Epithelial cell of esophagus (primary cell): ENCODE measurements at places on chromosomes 6 and 20.

DNA sequence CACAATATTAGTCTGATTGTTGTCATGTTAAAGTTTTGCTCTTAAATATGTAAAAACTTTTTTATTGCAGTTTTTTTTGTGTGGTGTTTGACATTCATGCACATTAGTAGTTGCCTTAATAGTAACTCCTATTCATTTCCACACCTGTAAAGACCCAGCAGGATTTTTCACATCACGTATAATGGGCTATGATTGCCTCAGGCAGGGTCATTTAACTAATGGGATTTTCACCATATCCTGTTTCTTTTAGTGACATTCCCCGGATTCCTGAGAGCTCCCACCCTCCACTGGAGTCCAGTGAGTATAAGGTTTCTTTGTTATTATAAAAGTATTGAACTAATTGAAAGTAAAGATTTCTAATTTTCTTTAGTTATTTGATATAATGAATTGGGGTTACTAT is 359.2 kb downstream of the RIMS1 start:
- DNase-seq = peak; percentile 1

GRCh38 chr20:61260905-61261304 is 8.8 kb downstream of the CDH4 start:
- DNase-seq = peak; percentile 24

- no peak for DNase-seq
Observed at GRCh38 chr6:2187826-2188225, 57.6 kb downstream of the GMDS start.

GRCh38 chr20:1215386-1216170 is 10.3 kb upstream of the RAD21L1 start:
- no peak for DNase-seq

DNA sequence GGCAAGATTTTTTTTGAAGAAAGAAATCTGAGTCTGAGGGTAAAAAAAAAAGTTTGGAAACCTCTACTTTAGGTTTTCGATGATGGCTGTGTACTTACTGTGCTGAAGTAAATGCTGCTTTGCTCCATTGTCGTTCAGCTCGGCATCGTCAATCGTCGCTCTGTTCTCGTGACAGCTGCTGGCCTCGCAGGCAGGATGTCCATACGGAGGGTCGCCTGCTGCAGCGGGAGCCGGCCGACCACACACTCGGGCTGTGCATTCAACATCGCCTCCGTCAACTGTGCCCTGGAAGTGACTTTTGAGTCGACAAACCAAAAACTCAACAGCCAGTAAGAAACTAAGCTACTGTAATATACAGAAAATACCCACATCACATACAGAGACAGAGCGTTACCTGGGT is 53.1 kb upstream of the SMOC2 start:
- no peak for DNase-seq

GRCh38 chr6:36154286-36154685 is 24.0 kb downstream of the MAPK13 start:
- DNase-seq = peak; percentile 91

GRCh38 chr6:44061375-44062104 is 65.7 kb downstream of the MRPL14 start:
- peak; percentile 67 for DNase-seq

- no peak for DNase-seq
Observed at GRCh38 chr20:39289831-39290230, 327.7 kb downstream of the DHX35 start.

GRCh38 chr6:41975276-41975675 is 33.7 kb upstream of the CCND3 start:
- DNase-seq = no peak

DNA sequence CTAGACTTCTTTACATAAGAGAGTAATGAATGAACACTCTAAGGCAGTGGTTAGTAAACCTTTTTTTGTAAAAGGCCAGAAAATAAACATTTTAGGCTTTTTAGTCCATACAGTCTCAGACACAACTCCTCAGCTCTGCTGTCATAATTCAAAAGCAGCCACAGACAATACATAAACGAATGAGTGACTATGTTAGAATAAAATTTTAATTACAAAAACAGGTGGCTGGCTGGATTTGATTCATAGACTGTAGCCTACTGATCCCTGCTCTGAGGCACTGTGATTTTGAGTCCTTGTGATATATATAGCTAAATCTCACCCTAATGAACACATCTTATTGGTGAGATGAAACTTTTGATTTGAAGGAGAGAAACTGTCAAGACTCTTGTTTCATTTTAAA is 155.1 kb downstream of the AIG1 start:
- no peak for DNase-seq

DNA sequence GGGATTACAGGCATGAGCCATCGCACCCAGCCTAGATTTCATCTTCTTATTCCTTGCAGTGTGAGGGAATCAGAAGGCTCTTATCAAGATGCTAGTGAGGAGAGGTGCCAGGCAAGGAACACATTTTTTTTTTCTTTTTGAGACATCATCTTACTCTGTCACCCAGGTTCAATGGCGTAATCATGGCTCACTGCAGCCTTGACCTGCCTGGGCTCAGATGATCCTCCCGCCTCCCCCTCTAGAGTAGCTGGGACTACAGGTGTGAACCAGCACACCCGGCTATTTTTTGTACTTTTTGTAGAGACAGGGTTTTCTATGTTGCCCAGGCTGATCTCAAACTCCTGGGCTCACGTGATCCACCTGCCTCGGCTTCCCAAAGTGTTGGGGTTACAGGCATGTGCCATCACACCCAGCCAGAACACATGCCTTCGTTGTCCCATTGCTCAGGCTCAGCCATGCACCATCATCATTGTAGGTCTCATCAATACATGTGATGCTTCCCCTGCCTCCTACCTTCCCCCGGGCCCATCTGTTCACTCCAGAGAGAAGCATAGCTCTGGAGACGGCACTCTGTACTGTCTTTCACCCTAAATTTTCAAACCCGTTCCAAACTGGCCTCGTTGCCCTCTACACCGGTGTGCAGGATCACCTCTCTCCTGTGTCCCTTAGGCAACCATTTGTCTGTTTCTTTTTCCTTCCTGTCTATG is 10.1 kb downstream of the FLOT1 start:
- no peak for DNase-seq

- DNase-seq = peak; percentile 81
Observed at GRCh38 chr20:39795401-39796272, 833.5 kb downstream of the DHX35 start.

GRCh38 chr6:81204731-81205130 is 547.8 kb downstream of the TENT5A start:
- no peak for DNase-seq

GRCh38 chr20:63932606-63933160 is 23.5 kb downstream of the UCKL1 start:
- DNase-seq = no peak

DNA sequence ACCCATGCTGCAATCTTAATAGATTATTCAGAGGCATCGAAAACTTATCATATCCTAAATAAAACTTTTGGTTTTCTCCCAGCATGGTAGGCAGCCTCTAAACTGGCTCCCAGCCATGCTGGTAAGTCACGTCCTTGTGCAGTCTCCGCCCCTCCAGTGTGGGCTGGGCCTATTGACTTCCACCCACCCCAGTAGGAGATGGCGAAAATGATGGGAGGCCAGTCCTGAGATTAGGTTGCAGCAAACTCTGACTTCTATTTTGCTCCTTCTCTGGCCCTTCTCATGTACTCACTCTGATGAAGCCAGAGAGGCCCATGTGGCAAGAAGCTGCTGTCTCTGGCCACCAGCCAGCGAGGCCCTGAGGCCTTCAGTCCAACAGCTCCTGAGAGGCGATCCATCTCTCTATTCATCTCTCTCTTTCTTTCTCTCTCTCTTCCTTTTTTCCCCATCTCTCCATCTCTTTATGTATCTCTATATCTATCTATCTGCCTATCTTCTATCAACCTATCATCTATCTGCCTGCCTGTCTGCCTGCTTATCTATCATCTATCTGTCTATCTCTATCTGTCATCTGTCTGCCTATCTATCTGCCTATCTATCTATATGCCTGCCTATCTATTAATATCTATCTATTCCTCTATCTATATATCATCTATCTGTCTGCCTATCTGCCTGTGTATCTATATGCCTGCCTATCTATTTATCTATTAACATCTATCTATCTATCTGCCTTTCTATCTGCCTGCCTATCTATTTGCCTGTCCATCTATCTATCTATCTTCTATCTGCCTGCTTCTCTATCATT is 52.7 kb upstream of the STX16 start:
- DNase-seq = no peak

DNA sequence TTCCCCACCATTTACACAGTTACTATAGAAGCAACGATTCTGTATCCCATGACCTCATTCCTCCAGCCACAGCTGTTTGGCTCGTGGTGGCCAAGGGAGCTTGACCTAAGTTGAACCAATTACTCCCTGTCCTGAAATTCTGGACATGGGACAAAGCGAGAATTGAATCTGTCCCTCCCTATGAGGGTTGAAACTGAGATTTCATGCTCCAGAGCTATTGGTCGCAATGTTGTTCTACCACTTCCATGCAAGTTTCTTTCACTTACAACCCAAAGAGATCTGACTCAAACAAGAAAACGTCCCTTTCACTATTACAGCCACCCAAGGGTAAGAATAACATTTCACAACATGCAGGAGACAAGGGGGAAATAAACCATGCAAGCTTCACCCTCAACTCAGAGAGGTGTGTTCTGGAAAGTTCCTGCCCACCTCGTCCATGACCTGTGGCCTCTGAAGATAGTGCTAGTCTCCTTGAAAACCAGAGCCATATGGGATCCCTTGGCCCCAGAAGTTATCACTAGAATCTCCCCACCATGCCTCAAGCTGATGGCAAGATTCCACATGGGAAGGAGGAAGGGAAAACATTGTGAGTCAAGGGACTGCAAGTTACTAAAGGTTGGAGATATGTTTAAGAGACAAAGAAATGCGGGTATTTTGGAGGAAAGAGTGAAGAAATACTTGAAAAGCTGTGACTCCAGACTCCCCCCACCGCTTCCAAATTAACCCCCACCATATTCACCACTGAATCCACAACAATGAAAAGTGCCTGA is 74.5 kb upstream of the SRSF6 start:
- no peak for DNase-seq

- no peak for DNase-seq
Observed at GRCh38 chr20:34024723-34025351, 31.1 kb downstream of the RALY start.

- peak; percentile 20 for DNase-seq
Observed at GRCh38 chr20:63819224-63819921, 11.7 kb downstream of the ZBTB46 start.

DNA sequence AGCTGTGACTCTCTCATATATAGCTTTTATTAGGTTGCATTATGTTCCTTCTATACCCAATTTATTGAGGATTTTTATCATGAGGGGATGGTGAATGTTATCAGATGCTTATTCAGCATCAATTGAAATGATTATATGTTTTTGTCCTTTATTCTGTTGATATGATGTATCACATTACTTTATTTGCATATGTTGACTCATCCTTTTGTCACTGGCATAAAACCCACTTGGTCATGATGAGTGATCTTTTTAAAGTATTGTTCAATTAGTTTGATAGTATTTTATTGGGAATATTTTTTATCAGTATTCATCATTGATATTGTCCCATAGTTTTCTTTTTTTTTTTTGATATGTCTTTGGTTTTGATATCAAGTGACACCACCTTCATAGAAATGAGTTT is 529.9 kb downstream of the MMUT start:
- peak; percentile 10 for DNase-seq

- DNase-seq = peak; percentile 27
Observed at GRCh38 chr6:142482249-142482648, 180.4 kb downstream of the ADGRG6 start.

DNA sequence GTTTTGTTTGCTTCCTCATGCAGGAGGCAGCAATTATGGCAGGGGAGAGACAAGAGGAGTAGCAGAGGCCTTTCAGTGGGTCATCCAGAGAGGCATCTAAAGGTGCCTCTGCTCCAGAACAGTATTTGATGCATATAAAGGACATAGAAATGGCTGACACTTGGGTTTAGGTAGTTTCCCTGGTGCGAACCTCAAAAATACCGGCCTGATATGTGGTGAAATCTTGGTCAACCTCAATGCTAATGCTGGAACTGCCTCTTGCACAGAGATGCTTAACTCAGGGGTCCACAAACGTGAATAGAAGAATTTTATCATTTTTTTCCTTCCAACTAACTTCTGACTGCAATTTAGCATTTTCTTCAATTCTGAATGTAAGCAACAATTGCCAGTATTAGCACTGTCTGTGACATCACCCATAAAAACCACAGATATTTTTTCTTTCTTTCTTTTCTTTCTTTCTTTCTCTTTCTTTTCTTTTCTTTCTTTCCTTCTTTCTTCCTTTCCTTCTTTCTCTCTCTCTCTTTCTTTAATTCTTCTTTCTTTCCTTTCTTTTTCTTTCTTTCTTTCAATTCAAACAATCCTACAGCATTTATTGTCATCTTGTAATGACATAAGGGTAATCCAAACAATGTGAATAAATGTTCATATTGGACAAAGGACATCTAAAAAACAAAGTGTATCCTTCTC is 180.0 kb upstream of the UST start:
- no peak for DNase-seq

DNA sequence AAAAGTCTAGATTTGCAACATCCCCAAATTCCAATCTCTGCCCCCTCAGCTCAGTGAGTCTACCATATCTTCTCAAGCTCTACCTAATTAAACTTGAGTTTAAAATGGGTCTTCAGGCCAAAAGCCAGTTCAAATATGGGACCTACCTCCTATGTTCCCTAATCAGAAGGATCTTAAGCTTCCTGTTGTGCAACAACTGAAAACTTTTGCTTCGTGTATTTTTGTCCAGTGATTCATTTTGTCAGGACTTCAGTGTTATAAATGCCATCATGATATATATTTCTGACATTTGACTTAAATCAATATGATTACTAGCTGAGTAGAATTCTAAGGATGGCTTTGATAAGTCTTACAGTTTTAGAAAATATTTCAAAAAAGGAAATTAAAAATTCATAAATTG is 622.6 kb upstream of the PTCHD4 start:
- peak; percentile 55 for DNase-seq

- no peak for DNase-seq
Observed at GRCh38 chr20:59333951-59334350, 33.5 kb downstream of the EDN3 start.

GRCh38 chr6:42279966-42280629 is 62.4 kb upstream of the MRPS10 start:
- DNase-seq = peak; percentile 34
